Erythroblast (primary cell): ENCODE measurements at places on chromosomes 2 and 18.
A peak's percentile ranks its signal among the peaks of the same experiment; 100 is the strongest.

GRCh38 chr2:109601783-109602182, 12.0 kb downstream of the SEPTIN10 start:
- no peak for DNase-seq

GRCh38 chr2:235025800-235026536, 74.2 kb downstream of the SH3BP4 start:
- no peak for DNase-seq

GRCh38 chr2:63805412-63805811, 36.3 kb upstream of the UGP2 start:
- DNase-seq = no peak

DNA sequence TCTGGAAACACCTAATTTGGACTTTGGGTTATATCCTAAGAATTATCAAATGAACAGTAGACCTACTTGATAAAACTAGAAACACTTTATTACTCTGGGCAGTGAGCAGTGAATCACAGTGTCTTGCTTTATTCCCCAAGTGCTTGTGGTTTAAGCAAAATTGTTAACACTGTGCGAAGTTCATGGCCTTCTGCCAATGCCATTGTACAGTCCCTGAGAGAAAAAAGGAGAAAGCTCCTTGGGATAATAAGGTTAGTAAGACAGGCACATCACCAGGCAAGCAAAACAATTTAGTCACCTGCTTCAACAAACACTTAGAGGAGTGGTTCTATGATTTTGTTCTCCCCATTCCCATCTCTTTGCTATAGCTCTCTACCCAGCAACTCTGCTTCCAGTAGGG, 39.8 kb downstream of the ADCYAP1 start:
- DNase-seq = no peak

DNA sequence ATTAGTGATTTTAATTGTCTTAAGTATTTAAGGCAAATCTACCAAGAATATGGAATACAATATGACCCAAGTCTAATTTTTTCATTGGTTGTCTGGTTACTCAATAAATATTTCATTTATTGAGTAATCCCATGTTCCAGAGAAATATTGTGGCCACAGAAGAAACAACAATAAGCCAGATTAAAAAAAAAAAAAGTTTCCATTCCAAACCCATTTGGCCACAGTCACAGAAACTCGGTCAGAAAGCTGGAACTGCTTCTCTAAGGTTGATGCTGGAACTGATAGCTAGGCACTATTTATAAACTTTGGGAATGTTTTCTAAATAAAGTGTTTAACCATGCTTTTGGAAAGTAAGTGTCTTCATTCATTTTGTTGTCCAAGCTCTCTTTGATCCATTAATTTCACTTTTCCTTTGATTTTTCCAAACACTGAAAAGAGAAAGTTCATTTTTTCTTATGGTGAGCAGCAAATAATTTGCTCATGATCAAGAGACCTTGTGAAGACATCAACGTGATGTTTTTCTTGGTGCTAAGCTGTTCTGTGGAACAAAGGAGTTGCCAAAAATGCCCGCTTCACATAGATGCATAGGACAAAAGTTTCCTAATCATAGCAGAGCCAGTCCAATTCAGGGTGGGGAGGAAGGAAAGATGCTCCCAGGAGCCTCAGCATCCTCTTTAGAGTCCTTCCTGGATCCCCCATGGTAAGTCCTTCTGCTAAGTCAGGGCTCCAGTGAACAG, 72.1 kb upstream of the CCBE1 start:
- DNase-seq = no peak

DNA sequence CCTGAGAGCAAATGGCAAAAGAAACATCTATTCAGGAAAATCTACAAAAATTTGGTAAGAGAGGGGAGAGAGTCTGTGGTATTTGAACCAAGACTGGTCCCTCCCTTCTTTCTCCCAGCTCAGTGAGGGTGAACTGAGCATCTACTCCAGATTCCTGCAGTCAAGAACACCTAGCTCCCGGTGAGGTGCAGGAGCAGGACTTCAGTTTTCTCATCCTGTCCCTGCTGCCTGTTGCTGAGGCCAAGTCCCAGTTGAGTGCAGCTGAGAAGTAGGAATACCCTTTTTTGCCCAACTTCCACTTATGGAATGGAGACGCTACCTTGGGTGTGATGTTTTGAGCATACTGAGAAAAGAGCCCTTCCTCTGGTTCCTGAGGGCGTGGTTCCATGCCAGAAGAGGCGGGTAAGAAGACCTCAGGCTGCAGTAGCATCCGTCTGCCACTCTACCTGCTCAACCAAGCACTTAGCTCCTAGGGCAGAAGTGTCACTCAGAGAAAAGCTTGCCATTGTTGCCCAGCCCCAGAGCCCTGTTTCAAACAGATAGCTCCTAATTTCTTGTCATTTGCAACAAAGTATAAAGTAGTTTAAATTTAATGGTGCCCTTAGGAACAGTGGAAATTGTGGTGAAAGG, 112.9 kb downstream of the SOS1 start:
- no peak for DNase-seq

DNA sequence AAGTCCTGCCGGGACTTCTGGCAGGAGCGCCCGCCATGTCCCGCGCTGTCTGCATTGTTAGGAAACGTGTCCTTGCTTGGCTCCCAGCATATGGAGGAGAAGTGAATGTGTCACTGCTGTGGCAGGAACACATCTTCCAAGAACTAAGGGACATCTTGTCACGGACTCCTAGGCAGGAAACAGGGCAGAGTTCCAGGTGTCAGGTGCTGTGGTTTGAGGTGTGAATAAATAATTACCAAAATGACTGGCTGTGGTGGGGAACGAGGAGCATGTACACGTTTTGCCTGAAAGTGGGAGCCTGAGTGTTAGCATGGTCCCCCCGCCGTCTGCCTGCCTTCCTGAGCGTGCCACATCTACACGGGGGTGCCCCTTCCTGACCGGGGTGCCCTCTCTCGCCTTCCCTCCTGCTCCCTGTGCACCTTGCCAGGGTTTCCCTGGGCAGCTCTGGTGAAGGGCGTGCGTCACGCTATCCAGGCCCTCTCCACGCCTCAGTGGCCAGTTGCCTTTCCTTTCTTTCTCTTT, 237.5 kb downstream of the LDLRAD4 start:
- DNase-seq = no peak

DNA sequence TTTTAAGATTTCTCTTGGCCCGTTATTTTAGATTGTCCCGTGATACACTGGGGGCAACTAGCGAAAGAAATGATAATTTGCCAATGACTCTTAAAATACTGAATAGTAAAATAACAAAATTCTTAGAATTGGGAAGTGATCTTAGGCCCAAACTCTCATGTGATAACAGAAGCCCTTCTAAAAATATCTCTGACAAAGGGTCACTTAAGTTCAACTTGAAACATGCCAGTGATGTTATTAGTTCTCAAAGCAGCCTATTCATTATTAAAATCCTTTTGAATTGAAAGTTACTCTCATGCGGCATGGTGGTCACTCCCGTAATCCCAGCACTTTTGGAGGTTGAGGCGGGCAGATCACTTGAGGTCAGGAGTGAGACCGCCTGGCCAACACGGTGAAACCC, 920.9 kb downstream of the NRXN1 start:
- DNase-seq = no peak

- no peak for DNase-seq
Observed at GRCh38 chr18:79615586-79615985, 64.0 kb upstream of the CTDP1 start.

DNA sequence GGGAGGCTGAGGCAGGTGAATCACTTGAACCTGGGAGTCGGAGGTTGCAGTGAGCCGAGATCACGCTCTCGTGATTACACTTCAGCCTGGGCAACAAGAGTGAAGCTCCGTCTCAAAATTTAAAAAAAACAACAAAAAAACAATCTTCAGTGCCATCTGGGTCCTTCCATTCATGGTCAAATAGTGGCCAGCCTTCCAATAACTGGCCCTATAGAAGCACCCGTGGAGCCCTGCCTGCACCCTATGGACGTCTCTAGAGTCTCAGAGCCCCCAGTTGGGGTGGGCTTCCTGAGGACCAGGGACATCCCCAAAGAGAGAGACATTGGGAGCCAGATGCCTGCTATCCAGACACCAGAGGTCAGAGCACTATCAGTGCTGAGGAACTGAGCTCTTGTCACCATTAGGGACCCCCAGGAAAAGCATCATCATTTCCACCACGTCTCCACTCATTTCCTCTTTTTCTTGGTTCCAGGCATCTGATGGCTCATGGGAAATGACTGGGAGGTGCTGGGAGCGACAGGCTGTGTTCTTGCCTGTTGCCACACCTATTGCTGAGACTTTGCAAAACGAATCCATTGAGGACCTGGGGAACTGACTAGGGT, 9.4 kb downstream of the NEU2 start:
- no peak for DNase-seq

- peak; percentile 14 for DNase-seq
Observed at GRCh38 chr18:26405190-26405801, 143.1 kb downstream of the KCTD1 start.

DNA sequence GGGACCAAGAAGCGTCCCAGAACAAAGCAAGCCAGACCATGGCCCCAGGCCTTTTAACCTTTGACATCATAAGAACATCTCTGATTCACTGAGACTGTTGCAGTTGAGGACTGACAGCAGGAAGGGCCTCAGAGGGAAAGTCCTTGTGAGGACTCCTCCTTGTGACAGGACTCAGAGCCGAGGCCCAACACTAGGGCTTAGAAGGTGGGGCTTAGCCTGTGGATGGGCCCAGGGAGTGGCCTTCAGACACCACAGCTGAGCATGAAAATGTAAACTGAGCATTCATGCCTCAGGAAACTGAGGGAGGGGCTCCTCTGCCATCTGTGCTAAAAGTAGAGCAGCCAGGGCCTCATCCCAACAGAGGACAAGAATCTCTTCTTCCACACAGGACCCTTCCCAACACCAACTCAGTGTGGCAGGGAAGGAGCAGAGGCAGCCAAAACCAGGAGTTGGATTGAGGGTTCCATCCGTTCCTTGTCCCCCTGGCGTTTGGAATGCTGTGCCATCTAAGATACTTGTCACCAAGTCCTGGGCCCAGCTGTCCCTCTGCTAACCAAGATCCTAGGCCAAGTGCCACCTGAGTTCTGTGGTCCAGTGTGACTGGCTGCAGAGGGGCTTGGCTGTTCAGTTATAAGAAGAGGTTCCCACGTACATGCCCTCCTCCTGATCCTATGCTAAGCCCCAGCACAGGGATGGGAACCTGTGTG, 37.5 kb upstream of the CAB39 start:
- DNase-seq = no peak

DNA sequence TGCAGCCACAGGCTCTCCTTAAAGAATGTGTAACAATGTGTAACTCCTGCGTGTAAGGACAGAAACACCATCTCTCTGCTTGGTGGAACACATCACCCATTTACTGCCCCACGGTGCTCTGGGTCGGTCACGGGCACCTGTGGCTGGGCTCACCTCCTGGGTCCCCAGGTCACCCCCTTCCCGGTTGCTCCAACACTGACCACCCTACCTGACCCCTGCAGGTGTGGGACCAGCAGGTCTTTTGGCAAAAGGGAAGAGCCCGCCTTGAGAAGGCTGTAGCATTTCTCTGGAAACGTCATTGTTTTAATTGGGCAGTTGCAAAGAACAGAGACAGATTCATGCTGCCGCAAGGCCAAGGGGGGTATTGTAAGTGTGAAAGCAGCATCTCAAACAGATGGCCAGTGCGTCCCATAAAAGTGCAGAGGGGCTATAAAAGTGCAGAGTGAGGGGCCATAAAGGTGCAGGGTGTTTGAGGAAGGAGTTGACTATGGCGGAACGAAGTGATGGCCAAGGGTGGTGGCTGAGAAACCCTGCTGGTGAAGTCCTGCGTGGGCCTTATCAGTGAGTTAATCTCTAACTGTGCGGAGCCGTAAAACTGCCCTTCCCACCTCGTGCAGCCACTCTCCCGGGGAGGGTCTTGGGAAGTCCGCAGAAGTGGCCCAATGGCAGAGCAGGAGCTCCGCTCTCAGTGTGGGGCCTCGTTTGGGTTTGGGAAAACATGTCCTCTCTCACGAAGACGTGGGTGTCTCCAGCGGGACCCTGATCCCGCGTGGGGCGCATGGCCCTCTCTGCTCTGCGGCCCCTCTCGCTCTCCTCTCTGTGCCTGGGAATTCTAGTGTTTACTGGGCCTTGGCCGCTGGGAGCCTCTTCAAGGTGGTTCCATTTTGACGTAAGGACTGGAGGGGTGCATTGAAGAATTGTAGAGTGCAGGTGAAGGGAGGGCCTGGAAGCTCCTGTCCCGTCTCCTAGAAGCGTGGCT, 13.7 kb upstream of the NEU4 start:
- DNase-seq = no peak

GRCh38 chr2:160842286-160842685, 317.9 kb upstream of the TANK start:
- no peak for DNase-seq

- DNase-seq = no peak
Observed at GRCh38 chr2:234488913-234489451, 7.9 kb downstream of the ARL4C start.

GRCh38 chr2:122034344-122034743, 278.9 kb downstream of the TSN start:
- no peak for DNase-seq

GRCh38 chr18:64972545-64972944, 778.3 kb upstream of the CDH7 start:
- DNase-seq = no peak

DNA sequence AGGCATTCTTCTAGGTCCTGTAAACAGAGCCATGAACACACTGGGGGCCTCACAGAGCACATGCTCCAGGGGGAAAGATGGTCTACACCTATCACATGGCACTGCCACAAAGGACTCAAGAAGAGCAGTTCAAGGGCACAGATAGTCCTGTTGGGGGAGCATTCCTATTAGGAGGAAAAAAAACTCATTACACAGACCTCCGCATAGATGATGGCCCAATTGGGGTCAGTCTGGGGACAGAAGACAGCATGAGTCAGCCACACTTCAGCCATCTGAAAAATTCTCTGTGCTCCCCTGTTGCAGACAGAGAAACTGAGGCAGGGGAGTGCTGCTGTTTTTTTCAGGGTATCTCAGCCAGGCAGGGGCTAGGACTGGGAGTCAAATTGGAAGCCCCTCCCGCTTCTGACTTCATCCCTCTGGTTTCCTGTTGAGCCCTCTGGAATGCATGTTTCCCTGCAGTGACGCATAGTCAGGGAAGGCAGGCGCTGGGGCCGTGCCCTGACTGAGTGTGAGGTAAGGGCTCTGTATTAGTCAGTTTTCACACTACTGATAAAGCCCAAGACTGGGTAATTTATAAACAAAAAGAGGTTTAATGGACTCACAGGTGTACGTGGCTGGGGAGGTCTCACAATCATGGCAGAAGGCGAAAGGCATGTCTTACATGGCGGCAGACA, 67.9 kb downstream of the RHOB start:
- no peak for DNase-seq

GRCh38 chr2:201906777-201907562, 100.6 kb downstream of the CDK15 start:
- peak; percentile 36 for DNase-seq

DNA sequence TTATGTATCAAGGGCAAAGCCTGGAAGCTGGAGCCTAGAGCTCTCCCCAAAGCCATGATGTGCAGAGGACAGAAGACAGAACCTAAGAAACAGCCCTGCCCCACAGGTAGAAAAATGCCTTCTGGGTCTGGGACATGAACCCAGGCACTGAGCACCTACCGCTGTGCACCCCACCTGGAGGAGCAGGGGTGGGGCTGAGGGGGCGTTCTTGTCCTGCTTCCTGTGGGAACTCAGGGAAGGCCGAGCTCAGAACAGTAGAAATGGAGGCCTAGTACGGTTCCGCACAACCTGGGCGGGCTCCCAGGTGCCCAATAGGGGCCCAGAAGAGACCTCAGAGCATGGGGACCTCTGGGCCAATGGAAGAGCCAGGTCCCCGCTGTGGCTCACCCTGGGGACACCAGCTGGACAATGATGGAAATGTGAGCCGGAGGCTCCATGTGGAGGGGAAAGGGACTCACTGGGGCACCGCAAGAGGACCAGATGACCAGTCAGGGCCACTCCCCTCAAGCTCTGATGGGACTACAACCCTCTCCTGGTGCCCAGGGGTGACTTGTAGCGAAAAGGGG, 3.2 kb downstream of the CRACDL start:
- DNase-seq = no peak
